IMR-90 (cell line): ENCODE measurements at places on chromosomes 6 and 20.

- no peak for DNase-seq
Observed at GRCh38 chr20:46709055-46709458, 392 bp upstream of the SLC2A10 start.

DNA sequence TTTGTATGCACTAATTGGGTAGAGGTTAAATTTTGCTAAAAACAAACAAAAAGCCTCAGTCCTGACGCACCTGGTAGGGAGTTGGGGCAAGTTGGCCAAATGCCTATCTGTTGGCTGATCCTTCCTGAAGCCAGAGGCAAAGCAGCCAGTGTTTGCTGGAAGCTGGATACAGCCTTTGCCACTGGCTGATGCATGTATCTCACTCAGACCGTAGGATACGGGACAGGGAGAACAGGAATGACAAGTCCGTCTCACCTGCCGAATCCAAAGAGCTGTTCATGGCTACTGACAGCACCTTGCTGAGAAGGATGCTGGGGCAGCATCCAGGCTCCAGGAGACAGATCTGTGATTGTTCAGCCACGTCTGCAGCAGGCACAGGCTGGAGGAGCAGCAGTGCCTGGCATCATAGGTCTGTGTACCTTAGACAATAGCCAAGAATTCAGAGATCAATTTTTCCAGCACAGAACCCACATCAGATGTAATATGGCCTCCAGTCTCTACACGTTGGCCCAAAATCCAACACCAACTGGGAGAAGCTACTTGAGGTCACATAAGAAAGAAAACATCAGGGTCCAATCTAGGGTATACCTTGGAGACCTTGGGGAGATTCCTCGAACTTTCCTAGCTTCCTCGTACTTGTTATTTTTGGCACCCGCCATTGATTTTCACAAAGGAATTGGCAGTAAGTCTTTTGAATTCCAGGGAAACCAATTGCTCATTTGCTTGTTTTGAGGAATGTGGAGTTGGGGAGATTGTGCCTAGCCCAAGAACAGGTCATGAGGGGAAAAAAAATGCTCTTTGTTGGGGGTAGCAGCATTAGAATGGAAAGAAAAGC is 108.5 kb upstream of the ARMC2 start:
- no peak for DNase-seq

DNA sequence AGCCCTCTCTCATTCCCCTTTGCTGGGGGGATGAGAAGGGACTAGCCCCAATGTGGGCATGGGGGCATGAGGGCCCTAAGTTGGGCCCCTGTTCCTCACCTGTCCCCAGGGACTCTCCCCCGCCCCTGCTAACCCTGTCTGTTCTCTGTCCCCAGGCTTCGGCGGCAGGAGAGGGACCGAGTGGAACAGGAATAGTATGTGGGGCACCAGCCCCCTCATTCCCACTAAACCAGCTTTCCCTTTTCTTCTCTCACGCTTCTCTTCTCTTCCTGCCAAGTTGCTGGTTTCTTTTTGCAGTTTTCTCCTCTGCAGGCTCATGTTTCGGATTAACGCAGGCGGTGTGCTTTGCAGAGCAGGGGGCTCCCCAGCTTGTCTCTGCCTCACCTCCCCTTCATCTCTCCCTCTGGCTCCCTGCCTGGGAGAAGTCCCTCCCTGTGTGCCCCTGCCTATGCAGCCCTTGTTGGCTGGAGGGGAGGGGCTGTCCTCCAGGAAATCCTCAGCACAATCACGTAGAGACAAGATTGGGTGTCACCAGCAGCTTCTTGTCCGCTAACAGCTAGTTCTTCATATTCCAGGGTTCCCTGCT is 7.9 kb downstream of the TMEM63B start:
- no peak for DNase-seq

- DNase-seq: no peak
Observed at GRCh38 chr20:49559411-49560081, 8.4 kb downstream of the PTGIS start.
